B cell (primary cell): ENCODE measurements at places on chromosomes 12 and 14. TPM values are rescaled to one million over a fixed set of nuclear protein-coding genes. Genes with fewer than 3 reads are reported as not detected.

- H3K27me3 ChIP-seq: no peaks in the 10 kb centered on the region
- peaks cover 31% of the 10 kb centered on the region for H3K4me1 ChIP-seq
- no peak overlapping the region for H3K27ac ChIP-seq
Measured at GRCh38 chr14:61603736-61604135, 91.6 kb upstream of the HIF1A start.

DNA sequence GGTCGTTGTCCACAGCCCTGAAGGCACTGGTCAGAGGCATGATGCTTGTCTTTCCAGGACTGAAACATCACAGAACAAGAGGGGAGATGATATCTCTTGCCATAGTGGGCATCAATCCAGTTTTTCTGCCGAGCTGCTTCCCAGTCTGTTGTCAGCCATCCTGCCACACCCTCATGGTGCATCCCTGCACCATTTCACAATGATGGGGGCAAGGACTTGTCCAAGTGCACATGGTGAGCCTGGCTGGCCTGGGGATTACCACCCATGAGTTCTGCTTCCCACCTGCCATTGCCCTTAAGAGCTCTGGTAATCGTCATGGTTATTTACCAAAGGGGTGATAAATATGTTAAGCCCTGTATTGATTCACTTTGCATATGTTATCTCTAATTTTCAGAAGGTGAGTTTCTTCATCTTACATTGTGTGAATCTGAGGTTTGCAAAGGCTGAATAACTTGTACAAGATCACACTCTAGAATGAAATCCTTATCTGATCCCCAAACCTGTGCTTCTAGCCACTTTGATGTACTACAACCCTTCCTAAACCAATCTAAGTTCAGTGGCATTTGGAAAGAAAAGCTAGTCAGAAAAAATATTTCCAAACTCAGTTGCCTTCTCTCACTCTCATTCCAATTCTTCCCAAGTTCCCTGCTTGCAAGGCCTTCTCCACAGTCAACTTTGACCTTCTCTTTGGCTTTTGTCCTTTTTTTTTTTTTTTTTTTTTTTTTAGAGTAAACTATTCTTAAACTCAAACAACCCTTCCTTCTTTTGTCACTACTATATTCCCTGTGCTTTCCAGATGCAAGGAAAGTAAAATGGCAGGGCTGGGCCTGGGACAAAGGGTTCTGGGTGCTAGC, 2.3 kb downstream of the AVIL start:
- H3K4me3 ChIP-seq: no peak overlapping the region
- H3K27me3 ChIP-seq: no peaks in the 10 kb centered on the region
- no peaks in the 10 kb centered on the region for H3K36me3 ChIP-seq

DNA sequence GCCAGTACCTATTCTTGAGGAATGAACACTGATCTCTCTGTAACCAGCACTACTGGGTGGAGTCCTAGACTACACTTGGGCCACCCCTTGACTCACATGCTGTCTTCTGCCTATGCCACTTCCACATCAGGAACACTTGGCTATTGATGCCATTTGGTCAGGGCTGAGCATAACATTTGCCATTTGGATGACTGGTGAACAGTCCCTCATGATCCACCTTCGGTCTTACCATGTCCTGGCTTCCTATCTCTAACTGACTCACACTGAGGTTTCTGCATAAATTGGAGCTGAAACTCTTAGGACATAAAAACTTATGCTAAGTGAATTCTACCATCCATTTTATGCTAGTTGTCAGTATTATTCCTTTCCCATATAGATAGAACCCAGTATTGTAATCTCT, 91.7 kb upstream of the PELI2 start:
- H3K4me1 ChIP-seq: no peaks in the 10 kb centered on the region
- H3K27ac ChIP-seq: no peak overlapping the region
- no peaks in the 10 kb centered on the region for H3K27me3 ChIP-seq
- H3K4me3 ChIP-seq: no peak overlapping the region
- H3K36me3 ChIP-seq: no peaks in the 10 kb centered on the region

HOXC13 gene
- polyA plus RNA-seq: not detected in 2 replicates

GRCh38 chr12:111791507-111791906, 24.8 kb downstream of the ALDH2 start:
- H3K36me3 ChIP-seq: peaks cover 9% of the 10 kb centered on the region
- no peaks in the 10 kb centered on the region for H3K27me3 ChIP-seq
- H3K27ac ChIP-seq: no peak overlapping the region
- DNase-seq: no peak
- no peak overlapping the region for H3K4me3 ChIP-seq

DNA sequence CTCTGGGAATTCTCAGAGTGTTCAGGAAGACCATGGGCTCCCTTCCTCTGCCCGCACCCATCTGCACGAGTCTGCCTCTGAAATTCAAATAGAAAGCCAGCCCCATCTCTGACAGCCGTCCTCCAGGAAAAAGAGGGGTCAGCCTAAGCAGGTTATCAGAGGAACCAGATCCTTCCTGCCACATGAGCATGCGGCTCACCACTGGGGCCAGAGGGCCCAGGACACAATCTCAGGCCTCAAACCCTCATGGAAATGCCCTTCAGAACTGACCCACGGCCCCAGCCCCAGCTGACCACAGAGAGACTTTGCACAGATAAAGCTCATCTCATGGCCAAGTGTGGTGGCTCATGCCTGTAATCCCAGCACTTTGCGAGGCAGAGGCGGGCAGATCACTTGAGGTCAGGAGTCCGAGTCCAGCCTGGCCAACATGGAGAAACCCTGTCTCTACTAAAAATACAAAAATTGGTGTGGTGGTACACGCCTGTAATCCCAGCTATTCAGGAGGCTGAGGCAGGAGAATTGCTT, 23.2 kb downstream of the PXN start:
- H3K4me3 ChIP-seq: no peak overlapping the region
- no peak overlapping the region for H3K27ac ChIP-seq
- no peaks in the 10 kb centered on the region for H3K27me3 ChIP-seq
- no peak for DNase-seq

- no peaks in the 10 kb centered on the region for H3K4me1 ChIP-seq
- H3K27ac ChIP-seq: no peak overlapping the region
- no peaks in the 10 kb centered on the region for H3K36me3 ChIP-seq
- no peak for DNase-seq
Measured at GRCh38 chr14:66920196-66920595, 269.0 kb upstream of the GARIN2 start.

CEBPE gene
- 0.26 and 0.45 TPM in 2 replicates for polyA plus RNA-seq

DNA sequence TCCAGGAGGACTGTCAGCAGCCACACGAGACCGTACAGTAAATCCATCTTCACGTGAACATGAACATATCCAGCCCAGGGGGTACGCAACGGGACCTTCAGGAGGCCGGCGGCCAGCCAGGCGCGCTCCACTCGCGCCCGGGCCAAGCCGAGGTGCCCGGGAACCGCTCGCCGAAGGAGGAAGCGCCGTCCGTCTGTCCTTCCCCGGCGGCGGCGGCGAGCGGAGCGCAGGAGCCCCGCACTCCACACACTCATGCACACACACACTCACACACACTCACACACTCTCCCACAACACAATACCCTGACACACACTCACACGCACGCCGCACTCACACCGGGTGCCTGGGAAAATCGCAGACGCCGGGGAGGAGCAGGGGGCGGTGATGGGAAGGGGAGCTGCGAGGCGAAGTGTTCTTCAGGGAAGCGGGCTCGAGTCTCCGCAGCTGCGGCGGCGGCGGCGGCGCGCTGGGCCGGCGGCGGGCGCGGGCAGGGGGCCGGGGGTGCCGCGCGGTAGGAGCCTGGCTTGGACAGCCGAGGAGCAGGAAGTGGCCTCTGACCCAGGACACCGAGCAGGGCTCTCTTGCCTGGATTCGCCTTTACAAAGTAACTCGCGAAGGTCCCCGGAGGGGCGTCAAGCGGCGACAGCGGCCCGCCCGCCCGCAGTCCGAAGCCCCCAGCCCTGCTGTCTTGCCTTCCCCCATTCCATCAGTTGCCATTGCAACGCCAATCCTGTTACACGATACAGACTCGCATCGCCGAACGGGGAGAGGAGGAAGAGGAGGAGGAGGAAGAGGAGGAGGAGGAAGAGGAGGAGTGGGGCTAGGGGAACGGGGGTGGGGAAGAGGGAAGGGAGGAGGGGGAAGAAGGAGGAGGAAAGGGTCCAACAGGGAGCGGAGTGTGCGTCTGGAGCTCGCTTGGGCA, 601 bp downstream of the MDGA2 start:
- peak; percentile 2 for DNase-seq
- no peaks in the 10 kb centered on the region for H3K4me1 ChIP-seq
- no peaks in the 10 kb centered on the region for H3K36me3 ChIP-seq
- H3K4me3 ChIP-seq: no peak overlapping the region
- no peak overlapping the region for H3K27ac ChIP-seq

CLEC4D gene
- not detected in 2 replicates for polyA plus RNA-seq

DNA sequence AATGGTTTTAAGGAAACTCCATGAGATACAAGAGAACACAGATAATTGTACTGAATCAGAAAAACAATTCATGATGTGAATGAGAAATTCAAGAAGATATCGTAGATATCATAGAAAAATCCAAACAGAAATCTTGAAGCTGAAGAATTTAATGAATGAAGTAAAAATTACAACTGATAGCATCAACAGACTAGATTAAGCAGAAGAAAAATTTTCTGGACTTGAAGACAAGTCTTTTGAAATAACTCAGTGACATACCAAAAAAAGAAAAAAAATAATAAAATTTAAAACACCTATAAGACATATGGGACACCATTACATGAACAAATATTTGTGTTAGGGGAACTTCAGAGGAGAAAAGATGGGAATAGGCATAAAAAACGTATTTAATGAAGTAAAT, 122.8 kb upstream of the SYT10 start:
- H3K36me3 ChIP-seq: no peaks in the 10 kb centered on the region
- no peaks in the 10 kb centered on the region for H3K27me3 ChIP-seq
- H3K4me1 ChIP-seq: no peaks in the 10 kb centered on the region
- DNase-seq: no peak
- H3K4me3 ChIP-seq: no peak overlapping the region
- H3K27ac ChIP-seq: no peak overlapping the region
